Vein endothelial cell (primary cell): ENCODE measurements at places on chromosomes 12 and 14. TPM values are rescaled to one million over a fixed set of nuclear protein-coding genes. Genes with fewer than 3 reads are reported as not detected.

The SYNE2 gene
- 32.9 and 38.5 TPM in 2 replicates for total RNA-seq

The SRRM4 gene
- total RNA-seq, result not detected in 2 replicates

The PTPRR gene
- 0.38 and 0.65 TPM in 2 replicates for total RNA-seq

The PRB2 gene
- total RNA-seq, result not detected in 2 replicates
